ENCODE measurements at places on chromosomes 5 and 9.

DNA sequence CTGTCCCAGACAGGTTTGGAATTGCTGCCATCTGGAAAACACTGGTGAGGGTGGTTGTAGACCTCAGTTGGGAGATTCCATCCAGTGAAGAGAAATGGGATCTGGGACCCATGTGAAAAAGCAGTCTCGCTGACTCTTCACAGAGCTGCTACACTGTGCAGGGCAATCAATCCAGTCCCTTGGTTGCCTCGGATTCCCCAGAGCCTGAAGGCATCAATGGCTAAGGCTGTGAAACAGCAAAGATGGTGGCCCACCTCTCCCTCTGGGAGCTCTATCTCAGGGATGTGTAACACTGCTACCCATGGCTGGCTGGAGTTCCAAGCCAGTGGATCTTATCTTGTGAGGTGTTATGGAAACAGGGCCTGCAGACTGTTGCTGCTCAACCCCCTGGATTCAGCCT, 256.1 kb downstream of the TMEM38B start:
- no peak for DNase-seq

- DNase-seq: peak; percentile 23
These were observed 4.5 kb downstream of the LTC4S start for GRCh38 chr5:179798144-179798770.

GRCh38 chr9:137988051-137988450, 110.5 kb downstream of the CACNA1B start:
- DNase-seq: no peak

DNA sequence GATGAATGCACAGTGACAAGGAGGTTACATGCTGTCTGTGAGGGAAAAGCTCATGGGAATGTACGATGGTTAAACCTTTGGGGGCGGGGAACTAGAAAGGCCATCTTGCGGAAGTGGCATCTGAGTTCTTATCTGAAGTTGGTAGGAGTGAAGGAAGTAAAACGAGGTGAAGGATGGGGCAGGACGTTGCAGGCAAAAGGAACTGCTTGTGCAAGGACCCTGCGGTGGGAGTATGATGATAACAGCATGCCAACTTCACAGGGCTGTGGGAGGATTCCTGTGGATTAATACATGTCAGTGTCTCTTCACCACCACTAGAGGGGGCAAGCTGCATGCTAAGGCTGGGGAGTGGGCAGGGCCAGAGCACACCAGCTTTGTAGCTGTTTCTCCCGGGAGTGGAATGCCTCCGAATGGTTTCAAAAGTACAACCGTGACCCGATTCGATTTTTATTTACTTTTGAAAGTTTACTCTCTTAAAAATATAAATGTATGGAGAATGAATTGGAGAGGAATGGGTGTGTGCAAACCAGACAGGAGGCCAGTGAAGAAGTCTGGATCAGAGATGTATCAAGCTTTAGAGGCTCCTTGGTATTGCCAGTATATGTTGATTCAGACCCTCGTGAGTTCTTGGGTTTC, 62.5 kb downstream of the CYFIP2 start:
- peak; percentile 78 for DNase-seq

GRCh38 chr9:78021697-78022096, 9.9 kb downstream of the GNAQ start:
- no peak for DNase-seq

GRCh38 chr5:73678322-73678740, 52.3 kb downstream of the ARHGEF28 start:
- DNase-seq: no peak

DNA sequence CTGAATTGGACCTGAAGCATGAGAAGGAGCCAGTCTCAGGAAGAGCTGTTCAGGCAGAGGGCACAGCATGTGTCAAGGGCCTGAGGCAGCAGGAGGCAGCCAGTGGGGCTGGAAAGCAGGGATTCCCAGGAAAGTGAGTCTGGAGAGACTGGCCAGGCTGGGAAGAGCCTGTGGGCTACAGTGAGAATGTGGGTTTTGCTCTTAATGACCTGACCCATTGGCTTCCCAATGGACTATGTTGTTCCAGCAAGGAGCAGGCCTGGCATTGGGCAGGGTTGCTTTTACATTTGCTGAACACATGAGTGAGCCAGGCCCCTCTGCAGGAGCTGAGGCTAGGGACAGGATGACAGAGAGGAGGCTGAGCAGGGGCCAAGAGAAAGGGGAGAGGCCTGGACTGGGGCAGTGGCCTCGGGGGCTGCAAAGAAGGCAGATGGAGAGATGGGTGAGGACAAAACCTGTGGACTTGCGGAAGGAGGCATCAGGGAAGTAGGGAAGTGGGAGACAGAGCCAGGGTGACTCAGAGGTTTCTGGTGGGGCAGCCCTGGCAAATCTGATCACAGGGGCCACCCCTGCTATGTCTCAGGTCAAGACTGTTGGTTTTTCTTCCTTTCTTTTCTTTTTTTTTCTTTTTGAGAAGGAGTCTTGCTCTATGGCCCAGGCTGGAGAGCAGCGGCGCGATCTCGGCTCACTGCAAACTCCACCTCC, 65.9 kb upstream of the NEK6 start:
- DNase-seq: no peak

GRCh38 chr5:138869763-138870500, 5.2 kb downstream of the LRRTM2 start:
- no peak for DNase-seq

DNA sequence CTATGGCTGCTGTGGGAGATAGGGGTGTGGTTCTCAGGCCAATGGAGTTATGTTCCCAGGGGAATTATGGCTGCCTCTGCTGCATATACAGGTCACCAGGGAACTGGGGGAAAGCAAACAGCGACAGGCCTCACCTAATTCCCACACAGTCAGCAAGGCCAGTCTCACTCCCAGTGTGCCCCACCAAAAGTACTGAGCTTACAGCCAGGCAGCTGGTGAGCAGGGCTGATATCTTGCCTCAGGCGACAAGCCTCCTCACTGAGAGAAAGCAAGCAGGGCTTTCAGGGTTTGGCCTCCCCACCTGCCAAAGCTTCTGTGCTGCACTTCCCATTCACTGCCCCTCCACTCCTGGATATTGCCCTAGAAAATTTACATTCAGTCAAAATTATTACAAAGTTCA, 273.8 kb upstream of the TARS1 start:
- DNase-seq: no peak

GRCh38 chr9:109310486-109310901, 10.4 kb downstream of the EPB41L4B start:
- no peak for DNase-seq

- DNase-seq: peak; percentile 85
These were observed 1.3 kb upstream of the REEP5 start for GRCh38 chr5:112923148-112923917.

DNA sequence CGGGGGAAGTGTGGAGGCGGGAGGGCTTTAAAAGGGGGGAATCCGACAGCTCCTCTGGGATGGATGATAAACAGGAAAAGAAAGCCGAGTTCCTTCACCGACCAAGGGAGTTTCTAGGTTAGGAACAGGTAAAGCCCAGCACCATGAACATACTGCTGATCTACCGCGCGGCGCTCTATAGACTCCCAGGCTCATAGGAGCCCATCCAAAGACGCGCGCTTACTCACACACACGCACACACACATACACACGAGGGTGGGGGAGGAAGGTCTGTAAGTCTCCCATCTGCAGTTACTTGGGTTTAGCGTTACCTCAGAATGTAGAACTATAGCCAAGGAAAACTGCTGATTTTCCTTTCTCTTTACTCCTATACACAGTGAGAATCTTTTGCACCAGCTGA, 2.6 kb upstream of the GABRB2 start:
- DNase-seq: no peak

DNA sequence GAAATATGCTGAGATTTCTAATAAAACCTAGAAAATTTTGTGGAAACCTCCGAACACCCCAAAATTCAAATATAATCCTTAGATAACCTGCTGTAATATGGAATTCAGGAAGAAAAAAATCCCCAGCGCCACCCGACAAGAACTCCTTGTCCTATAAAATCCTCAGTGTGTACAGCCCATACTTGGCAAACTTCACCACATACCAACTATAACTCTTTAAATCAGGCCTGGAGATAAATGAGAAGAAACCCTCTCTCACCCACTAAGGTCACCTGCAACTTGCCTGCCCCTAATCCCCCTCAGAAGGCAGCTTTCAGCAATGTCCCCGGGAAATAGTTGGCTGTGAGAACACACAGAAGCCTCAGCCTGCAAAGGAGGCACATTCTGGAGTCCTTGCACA, 90.5 kb downstream of the SH3TC2 start:
- no peak for DNase-seq

DNA sequence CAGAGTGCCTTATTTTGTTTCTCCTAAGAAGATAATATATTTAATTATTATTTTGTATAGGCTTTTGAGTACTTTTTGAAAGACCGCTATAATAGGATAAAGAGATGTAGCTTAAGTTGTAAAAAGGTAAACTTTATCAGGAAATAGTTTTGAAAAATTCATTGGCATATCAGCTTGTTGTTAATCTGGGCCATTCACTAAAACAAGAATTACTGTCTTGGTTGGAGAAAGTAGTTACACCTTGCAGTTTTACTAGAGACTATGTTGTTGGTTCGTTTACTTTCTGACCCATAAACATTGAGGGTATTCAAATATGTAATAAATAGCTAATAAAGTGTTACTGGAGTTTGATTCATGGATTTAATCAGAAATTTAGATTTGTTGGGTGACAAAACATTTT, 33.7 kb downstream of the TNPO1 start:
- no peak for DNase-seq

GRCh38 chr5:15844253-15844652, 335.3 kb downstream of the MARCHF11 start:
- DNase-seq: no peak

DNA sequence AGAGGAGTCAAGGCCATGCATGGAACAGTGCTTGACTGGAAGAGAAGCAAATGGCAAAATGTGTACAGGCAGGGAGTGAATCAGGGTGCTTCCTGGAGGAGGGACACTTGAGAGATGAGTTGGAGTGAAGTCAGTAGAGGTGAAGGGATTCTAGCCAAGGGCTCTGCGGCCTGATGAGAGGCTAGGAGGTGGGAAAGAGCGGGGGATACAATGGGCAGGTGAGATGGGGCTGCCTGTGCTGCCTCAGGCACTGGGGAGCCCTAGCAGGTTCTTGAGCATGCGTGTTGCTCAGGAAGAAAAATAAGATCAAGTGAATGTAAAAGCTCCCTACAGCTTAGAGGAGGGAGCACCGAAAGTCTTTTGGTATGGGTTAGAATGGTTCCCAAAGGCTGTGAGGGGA, 22.3 kb downstream of the ERGIC1 start:
- DNase-seq: no peak

GRCh38 chr5:159713773-159714172, 202.5 kb upstream of the ADRA1B start:
- DNase-seq: no peak

- DNase-seq: no peak
These were observed 140.6 kb downstream of the COMMD10 start for GRCh38 chr5:116225281-116225922.

- DNase-seq: no peak
These were observed 172.6 kb upstream of the CDH12 start for GRCh38 chr5:23025629-23026233.

- no peak for DNase-seq
These were observed 609.6 kb downstream of the HINT1 start for GRCh38 chr5:130555429-130555828.

DNA sequence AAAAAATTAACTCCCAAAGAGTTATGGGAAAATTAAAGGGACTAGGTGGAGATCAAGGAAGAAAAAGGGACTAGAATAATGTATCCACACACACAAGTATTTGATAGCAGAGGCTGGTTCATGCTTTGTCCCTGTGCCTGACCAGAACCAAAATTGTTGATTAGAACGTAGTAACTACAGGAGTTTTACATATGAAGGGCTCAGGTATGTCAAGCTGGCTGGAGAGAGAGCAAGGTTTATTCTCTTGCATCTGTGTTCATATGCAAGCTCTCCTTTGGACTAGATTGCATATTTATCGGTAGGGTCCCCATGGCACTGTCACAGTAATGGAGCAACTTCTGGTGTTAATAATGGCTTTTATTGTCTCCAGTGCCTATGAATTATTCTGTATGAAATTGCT, 239.9 kb upstream of the TRPM3 start:
- no peak for DNase-seq

DNA sequence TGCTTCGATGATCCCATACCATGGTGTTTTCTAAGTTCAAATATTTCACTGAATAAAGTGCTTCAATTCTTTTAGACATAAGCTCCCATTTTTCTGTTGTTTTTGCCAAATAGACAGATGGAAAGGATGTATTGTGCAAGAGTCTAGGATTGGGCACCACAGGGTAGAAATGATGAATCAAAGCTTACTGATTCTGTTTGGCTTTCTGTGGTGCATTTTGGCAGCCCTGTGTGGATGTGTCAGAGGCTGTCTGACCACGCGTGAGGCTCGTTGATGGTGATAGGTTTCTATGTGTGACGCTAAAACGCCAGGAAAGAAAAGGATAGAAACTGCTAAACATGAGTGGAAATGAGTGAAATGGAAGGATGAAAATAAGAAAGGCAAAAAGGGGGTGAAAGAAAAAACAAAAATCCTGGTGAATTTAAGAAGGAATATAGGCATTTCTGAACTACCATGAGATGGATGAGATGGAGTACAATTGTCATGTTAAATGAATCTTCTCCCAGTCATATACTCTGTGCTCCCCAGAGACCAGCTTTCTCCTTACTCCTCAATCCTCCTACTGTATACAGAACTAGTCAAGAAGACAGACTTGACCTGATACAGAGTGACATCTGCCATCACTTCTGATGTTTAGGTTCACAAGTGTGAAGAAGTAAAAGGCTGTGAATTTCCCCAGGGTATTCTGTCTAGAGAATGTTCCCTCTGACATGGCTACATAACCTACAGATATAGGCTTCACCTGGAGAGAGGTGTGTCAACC, 54.4 kb downstream of the ANKH start:
- peak; percentile 9 for DNase-seq

DNA sequence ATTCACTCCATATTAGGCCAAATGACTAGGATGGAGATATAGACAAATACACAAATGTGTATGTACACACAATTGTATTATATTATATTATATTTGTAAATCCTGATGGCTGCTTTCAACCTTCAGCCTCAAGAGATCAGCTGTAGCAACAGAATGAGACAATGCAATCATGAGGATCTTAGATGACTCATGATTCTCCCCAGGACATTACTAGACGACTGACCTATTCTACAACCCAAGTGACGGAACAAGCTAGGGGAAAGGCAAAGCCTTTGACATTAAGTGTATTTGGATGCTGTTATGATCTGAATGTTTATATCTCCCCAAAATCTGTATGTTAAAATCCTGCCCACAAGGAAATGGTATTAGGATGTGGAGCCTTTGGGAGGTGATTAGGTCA, 66.5 kb downstream of the COX7C start:
- no peak for DNase-seq

- no peak for DNase-seq
These were observed 42.3 kb upstream of the VDAC1 start for GRCh38 chr5:134046801-134047686.

- DNase-seq: no peak
These were observed 274.1 kb upstream of the TMEM161B start for GRCh38 chr5:88542786-88543185.

- no peak for DNase-seq
These were observed 47.7 kb upstream of the TEX48 start for GRCh38 chr9:114729706-114730105.

- no peak for DNase-seq
These were observed 816.8 kb downstream of the MTRR start for GRCh38 chr5:8685704-8686103.

- no peak for DNase-seq
These were observed 923.0 kb upstream of the SEMA6A start for GRCh38 chr5:117497601-117498000.

GRCh38 chr5:69033690-69034089, 60.1 kb upstream of the SLC30A5 start:
- no peak for DNase-seq

GRCh38 chr5:175809531-175810121, 61.8 kb upstream of the CPLX2 start:
- DNase-seq: no peak

GRCh38 chr5:8366266-8366665, 497.3 kb downstream of the MTRR start:
- no peak for DNase-seq
